T-helper 1 cell treated with Interleukin-12 subunit alpha and Interleukin-12 subunit beta and Interleukin-4 antibody, amounts not matched to agents 30 ng/mL and 1 ng/mL, for 36 hours (primary cell): ENCODE measurements at places on chromosomes 13 and 19. TPM values are rescaled to one million over a fixed set of nuclear protein-coding genes. Genes with fewer than 3 reads are reported as not detected.

The NLRP11 gene
- not detected in 2 replicates for total RNA-seq

The NLRP4 gene
- total RNA-seq = not detected in 2 replicates

The LPAR2 gene
- total RNA-seq = 62.6 and 66.9 TPM in 2 replicates

The IQCN gene
- 3.4 and 4.6 TPM in 2 replicates for total RNA-seq

The EDNRB gene
- not detected in 2 replicates for total RNA-seq

The PEG3 gene
- total RNA-seq = not detected in 2 replicates

The CYP2F1 gene
- total RNA-seq = not detected in 2 replicates
